ENCODE measurements at places on chromosomes 1 and 21.

DNA sequence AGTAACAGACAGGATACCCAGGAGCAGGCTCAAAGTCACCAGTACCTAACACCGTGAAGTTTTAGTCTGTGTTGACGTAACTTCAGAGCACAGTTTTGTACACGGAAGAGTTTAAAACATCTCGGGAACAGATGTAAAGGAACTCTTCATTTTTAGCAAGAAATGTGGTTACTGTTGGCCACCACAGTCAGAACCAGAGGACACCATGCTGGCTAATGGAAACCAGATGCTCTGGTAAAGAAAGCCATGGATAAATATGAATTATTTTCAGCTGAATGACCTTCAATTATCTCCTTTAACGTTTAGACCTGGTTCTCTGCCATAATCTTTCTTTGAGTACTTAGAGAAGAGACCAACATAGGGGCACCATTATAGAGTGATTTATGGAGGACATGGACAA lies 115.9 kb downstream of the NTMT2 start:
- no peak for DNase-seq

GRCh38 chr1:2633936-2634491 lies 1.2 kb upstream of the MMEL1 start:
- no peak for DNase-seq

GRCh38 chr1:16324456-16324890 lies 27.8 kb downstream of the FBXO42 start:
- no peak for DNase-seq

DNA sequence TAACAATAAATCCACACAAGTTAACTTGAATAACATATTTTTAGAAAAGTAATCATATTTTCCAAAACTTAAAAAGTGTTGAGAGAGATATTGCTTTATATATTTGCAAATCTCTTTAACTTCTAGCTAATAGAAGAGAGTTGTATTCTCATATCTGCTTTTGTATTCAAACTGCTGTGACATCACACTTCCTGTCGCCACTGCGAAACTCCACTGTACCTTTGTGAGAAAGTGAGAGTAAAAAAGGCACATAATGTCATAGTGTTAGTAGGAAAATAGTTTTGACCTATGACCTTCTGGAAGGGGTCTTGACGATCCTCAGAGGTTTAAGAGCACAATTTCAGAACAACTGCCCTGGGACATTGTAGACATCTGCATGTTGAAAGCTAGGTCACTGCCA lies 21.6 kb downstream of the AK5 start:
- DNase-seq = no peak

GRCh38 chr1:165915932-165916348 lies 88.5 kb downstream of the UCK2 start:
- DNase-seq = no peak

- no peak for DNase-seq
These were observed 2.3 kb downstream of the ZBTB37 start for GRCh38 chr1:173870252-173871075.

- no peak for DNase-seq
These were observed 634.9 kb downstream of the LMO4 start for GRCh38 chr1:87963556-87963955.

DNA sequence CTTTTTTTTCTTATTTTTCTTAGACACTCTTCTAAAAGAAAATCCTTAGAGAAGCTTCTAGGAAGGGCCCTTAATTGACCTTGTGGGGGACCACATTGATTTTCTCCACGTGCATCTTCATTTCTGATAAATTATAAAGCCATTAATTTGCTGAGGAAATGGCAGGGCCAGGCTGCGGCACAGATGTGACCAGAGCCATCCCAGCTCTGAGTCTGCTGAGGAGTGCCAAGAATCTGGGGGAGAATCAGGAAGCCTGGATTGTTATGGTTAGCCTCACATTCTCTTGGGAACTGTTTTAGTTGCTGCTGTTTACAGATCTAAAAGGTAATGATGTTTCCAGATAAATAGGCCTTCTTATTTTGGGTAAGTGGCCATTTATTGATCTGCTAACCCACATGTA lies 16.2 kb downstream of the PROX1 start:
- DNase-seq = peak; percentile 60

- DNase-seq = no peak
These were observed 91.6 kb downstream of the LRRC8C start for GRCh38 chr1:89724369-89725010.

DNA sequence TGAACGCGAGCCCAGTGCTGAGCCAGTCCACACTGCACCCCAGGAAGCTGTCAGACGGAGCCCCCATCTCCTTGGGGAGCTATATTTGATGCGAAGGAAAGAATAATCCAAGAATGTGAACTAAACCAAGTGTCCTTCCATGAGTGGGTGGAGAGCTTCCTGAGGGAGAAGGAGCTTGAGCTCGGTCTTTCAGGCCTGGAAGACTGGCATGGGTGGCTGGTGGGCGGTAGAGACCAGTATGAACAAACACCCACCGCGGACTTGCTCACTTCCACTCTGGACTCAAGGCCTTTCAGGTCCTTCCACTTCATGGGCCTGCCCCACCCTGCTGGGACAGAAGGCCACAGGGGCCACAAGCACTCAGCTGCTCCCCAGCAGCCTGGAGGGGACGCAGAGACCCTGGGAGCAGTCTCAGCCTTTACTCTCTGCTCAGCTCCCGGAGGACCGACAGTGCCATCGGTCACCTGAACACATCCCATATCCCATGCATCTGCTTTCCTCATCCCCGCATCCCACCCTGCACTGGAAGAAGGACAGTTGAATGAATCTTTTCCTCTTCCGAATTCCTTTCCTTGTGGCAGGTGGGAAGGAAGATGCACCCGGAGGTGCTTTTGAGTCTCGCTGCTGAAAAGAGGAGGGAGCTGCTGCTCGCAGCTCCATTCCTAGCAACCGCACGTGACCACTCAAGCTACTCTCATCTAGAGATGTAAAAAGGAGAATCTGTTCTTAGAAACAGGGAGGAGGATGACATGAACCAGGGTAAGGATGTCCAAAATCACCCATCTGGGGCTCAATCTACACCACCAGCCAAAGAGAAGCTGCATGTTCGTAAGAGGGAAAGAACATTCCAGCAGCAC lies 92.3 kb downstream of the PGBD5 start:
- DNase-seq = no peak

GRCh38 chr1:119727991-119728390 lies 16.3 kb downstream of the PHGDH start:
- no peak for DNase-seq

- DNase-seq = no peak
These were observed 31.9 kb downstream of the GNPAT start for GRCh38 chr1:231272880-231273279.

All from WERI-Rb-1 (cell line).